ENCODE measurements at places on chromosomes 13 and 19.

GRCh38 chr13:90270226-90270625 lies 1077.3 kb upstream of the MIR17HG start:
- no peak for DNase-seq

- DNase-seq = no peak
Measured at GRCh38 chr13:65725006-65725405, 1505.1 kb downstream of the PCDH9 start.

- no peak for DNase-seq
Measured at GRCh38 chr19:10681658-10682057, 19.6 kb upstream of the QTRT1 start.

GRCh38 chr19:4717966-4718701 lies 5.5 kb downstream of the DPP9 start:
- DNase-seq = no peak

GRCh38 chr19:41893899-41894298 lies 10.9 kb downstream of the ARHGEF1 start:
- no peak for DNase-seq

All from stimulated activated CD4-positive, alpha-beta T cell treated with anti-CD3 and anti-CD28 coated beads, Interleukin-15, amount 100 ng/mL, for 48 hours (primary cell).